AML-193 (cell line): ENCODE measurements at places on chromosomes 13 and 19.

GRCh38 chr13:51885651-51886050 lies 23.9 kb downstream of the CCDC70 start:
- DNase-seq: no peak

DNA sequence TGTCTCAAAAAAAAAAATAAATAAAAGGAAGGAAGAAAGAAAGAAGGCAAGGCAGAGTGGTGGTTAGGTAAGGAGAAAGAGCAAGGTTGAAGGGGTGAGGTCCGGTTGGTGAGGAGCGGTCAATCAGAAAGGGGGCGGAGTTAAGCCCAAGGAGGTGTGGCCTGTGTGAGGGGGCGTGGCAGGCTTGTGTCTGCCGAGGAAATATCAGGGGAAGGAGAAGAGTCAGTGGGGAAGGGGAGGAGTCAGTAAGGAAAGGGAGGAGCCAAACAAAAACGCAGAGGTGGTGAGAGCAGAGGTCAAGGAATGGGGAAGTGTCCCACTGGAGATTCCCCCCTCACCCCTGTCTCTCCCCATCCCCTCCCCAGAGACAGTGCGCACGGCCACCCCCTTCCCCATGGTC lies 5.9 kb downstream of the CACNG7 start:
- DNase-seq: no peak

- DNase-seq: peak; percentile 22
Observed at GRCh38 chr19:18204394-18205199, 755 bp upstream of the RAB3A start.

DNA sequence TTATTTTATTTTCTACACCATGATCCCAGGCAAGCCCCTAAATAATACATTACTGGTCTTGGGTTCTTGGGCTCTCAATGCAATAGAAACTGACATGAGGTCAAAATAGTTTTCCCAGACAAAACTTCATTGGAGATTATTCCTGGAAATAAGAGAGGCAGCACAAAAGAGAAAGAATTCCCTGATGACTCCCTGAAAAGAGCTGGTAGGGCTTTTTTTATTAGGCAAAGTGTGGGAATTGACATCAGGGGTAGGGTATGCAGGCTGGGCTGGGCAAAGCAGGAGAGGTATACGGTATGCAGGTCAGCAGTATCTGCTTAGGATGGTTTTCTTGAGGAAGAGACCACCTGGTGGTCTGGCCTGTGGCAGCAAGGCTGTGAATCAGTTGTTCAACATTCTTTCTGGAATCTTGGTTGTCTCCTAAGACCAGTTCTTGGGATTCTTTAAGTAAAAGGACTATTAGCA lies 9.3 kb upstream of the IGFL3 start:
- DNase-seq: no peak

GRCh38 chr13:87777387-87777786 lies 106.2 kb downstream of the SLITRK5 start:
- no peak for DNase-seq

DNA sequence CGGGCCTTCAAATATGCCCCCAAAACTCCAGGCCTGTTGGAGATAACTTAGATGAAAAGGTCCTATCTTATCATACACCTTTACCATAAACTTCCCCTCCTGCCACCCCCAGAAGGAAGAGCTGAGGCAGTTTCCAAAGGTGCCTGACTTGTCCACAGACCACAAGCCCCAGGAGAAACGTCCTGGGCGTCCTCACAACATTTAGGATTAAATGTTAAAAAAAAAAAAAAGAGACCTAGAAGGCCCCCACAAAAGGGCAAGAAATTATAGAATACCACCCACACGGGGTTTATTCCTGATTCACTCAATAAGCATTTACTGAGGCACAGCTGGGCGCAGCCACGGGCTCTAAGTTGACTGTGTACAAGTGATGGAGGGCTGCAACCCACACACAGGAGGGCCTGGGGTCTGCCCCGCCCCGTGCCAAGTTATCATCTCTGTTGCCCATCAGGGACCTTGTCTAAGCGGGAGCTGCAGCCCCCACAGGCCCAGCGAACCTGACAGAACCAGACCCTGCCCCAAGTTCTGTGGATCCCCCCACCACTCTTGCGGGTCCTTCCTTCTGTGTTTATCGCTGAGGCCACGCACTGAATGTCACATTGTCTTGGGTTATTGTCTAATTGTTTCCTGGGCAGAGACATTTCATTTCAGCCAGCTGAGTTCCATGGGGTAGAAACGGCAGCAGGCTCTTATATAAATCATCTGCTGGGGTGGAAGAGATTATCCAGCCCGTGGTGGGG lies 83.0 kb upstream of the TM9SF2 start:
- no peak for DNase-seq

- DNase-seq: no peak
Observed at GRCh38 chr19:1240925-1241324, 626 bp upstream of the ATP5F1D start.

DNA sequence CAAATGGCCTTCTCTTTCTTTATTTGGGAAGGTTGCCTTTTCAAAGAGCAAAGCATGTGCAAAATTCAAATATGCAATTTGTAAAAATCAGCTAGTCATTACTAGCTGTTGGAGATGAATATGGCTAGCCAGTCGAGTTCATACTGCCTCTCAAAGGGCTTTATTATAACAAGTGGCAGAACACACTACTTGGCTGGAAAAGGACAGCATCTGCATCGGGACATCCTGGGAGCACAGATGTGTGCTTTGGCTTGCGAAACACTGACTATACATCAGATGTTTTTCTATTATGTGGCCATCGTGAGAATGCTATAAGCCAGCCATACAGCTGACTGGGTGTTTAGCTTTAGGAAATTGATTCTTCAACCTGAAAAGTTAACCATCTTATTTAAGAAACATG lies 424.2 kb downstream of the KCTD12 start:
- no peak for DNase-seq

DNA sequence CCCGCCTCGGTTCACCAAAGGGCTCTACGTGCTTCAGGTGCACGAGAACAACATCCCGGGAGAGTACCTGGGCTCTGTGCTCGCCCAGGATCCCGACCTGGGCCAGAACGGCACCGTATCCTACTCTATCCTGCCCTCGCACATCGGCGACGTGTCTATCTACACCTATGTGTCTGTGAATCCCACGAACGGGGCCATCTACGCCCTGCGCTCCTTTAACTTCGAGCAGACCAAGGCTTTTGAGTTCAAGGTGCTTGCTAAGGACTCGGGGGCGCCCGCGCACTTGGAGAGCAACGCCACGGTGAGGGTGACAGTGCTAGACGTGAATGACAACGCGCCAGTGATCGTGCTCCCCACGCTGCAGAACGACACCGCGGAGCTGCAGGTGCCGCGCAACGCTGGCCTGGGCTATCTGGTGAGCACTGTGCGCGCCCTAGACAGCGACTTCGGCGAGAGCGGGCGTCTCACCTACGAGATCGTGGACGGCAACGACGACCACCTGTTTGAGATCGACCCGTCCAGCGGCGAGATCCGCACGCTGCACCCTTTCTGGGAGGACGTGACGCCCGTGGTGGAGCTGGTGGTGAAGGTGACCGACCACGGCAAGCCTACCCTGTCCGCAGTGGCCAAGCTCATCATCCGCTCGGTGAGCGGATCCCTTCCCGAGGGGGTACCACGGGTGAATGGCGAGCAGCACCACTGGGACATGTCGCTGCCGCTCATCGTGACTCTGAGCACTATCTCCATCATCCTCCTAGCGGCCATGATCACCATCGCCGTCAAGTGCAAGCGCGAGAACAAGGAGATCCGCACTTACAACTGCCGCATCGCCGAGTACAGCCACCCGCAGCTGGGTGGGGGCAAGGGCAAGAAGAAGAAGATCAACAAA lies 2.6 kb downstream of the PCDH17 start:
- DNase-seq: no peak

GRCh38 chr19:18340990-18341868 lies 831 bp downstream of the PGPEP1 start:
- peak; percentile 49 for DNase-seq

GRCh38 chr19:5131506-5132205 lies 162.7 kb downstream of the KDM4B start:
- DNase-seq: no peak

DNA sequence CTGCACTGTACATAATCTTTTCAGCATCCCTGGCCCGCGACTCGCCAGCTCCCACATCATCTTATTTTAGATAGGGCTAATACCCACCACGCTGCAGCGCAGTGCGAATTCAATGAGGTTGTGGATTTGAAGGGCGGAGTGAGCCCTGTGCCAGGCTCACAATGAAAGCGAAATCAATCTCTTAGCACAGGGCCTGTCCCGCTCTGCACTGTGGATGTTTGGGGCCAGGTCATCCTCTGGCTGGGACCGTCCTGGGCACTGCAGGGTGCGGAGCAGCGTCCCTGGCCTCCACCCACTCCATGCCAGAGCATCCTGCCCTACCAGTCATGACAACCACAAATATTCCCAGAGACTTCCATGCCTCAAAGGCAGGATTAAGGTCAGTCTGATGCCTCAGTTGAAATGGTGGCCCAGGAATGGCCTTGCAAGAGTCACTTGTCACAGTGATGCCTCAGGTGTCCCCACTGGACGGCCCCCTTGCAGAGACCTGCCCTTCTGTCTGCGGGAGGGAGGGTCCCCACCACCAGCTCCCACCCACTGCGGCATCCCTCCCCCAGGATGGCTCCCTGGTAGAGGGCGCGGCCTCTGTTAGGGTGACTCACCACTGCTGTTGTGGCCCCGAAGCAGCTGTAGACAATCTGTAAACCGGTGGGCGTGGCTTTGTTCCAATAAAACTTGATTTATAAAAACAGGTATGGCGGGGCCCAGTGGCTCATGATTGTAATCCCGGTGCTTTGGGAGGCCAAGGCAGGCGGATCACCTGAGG lies 5.6 kb downstream of the UHRF1 start:
- DNase-seq: no peak

DNA sequence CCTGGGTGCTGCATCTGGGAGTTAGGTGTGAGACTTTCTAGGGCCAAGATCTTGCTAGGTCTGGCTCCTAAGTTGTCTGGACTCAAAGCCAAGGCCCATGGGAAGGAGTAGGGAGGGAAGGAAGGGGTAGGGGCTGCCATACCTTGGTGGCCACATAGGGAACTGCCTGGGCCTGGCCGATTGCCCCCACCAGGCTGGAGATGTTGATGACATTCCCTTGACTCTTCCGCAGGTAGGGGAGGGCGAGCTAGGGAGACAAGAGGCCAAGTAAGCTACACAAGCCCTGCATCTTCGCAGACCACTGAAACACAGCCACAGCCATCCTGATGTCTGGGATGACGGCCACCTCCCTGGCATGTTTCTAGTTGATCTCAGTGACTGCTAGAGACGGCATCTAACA lies 4.1 kb upstream of the BCAT2 start:
- DNase-seq: no peak

GRCh38 chr13:110127986-110128511 lies 178.9 kb downstream of the COL4A1 start:
- no peak for DNase-seq

- no peak for DNase-seq
Observed at GRCh38 chr19:1672769-1673644, 20.6 kb upstream of the TCF3 start.

GRCh38 chr19:39795001-39795400 lies 16.3 kb downstream of the LEUTX start:
- peak; percentile 7 for DNase-seq

- DNase-seq: no peak
Observed at GRCh38 chr13:99981735-99982035, at the start of gene ZIC2. Gene ZIC2 (plus strand): TSS chr13:99981784. CDS start chr13:99982065, 281 bp downstream.

DNA sequence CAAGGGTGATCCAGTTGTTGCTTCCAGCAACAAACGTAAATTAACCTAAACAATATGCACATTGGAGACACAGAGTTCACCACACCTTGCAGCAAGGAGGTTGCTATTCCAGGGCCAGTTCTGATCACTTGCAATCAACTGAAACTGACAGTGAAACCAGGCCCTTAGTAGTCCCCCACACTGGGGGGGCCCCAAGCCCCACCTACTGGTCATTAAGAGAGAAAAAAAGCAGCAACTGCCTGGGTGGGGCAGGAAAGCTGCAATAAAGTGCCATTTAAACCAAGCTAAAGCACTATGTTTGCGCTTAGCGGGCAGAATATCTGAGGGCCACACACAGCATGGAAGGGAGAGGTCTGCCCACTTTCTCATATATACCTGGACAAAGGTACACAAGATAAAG lies 51.5 kb downstream of the ATP7B start:
- DNase-seq: no peak

DNA sequence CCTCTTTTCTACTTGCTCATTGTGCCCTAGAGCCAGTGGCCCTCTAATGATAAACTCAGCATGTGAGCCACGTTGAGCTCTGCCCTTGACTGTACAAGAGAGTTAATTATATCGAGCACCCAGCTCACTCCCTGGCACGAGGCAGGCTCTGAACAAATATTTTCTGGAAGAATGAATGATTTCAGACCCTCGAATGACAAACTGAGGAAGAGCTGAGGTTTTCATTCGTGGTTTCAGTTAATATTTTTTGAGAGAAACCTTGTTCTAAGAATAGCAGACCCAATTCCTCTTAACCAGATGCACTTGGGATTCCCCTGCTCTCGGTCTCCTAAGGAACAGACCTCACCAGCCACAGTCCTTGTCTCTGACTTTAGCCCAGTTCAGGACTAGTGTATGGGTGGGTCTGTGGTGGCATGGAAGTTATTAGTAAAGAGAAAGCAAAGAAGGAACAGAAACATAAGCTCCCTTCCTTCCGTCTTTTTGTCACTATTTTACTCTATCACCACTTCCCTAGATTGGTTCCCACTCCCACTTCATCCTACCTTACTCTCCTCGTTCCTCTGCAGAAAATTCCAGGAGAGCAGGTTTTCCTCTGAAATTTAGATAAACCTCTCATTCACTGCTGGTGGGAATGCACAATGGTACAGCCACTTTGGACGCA lies 22.1 kb upstream of the WDFY2 start:
- DNase-seq: no peak

DNA sequence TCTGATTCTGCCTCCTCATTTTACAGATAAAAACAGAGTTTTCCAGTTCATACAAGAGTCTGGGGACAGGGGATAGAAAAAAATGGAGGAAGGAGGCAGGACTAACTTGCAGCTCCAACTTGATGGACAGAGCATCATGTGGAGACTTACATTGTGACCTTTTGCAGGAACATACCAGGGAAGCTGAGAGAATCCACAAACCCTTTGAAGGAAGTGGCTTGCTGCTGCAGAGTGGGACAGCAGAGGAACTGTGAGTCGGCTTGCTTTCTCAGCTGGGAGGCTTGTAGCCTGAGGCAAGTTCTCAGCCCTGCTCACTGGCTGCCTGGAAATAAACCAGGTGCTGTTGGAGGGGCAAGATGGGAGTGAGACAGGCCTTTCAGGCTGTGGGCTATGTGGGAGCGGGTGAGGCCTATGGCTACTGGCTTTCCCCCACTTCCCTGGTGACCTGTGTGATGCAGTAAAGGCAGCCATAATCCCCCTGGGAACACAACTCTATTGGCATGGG lies 614.4 kb downstream of the KCTD12 start:
- no peak for DNase-seq
